ENCODE measurements at places on chromosomes 3 and 15.
A peak's percentile ranks its signal among the peaks of the same experiment; 100 is the strongest.

- DNase-seq, result no peak
These were observed 51.8 kb downstream of the ONECUT1 start for GRCh38 chr15:52738311-52738710.

GRCh38 chr3:66276705-66277274 is 56.0 kb downstream of the SLC25A26 start:
- peak; percentile 52 for DNase-seq

- no peak for DNase-seq
These were observed 248.3 kb downstream of the ADAMTS17 start for GRCh38 chr15:100093211-100094126.

GRCh38 chr15:98724048-98724447 is 75.7 kb downstream of the IGF1R start:
- no peak for DNase-seq

DNA sequence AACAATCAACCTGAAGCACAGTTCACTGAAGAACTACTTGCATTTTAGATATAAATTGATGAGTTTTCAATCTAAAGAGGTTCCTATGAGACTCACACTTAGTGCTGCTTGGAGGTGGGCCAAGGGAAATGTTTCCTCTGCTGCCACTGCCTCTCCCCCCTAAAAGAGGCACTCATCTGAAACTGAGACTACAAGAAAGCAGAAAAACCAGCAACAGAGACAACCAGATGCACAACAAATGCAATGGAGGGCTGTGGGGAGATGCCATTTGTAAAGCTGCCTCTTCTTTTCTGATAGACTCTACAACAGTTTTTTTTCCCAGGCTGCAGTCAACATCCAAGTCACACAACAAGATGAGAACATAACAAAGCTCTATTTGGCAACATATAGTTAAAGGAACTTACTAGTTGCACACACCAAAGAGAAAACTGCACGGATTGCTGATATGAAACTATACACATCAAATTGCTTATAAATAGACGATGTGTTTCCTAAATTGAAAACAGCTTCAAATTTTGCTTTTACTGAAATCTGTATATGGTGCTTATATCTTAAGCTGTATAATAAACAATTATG is 11.0 kb downstream of the TSPAN3 start:
- no peak for DNase-seq

- no peak for DNase-seq
These were observed 174.6 kb upstream of the TBL1XR1 start for GRCh38 chr3:177371888-177372287.

GRCh38 chr3:46215810-46216414 is 7.8 kb upstream of the CCR1 start:
- DNase-seq, result no peak

DNA sequence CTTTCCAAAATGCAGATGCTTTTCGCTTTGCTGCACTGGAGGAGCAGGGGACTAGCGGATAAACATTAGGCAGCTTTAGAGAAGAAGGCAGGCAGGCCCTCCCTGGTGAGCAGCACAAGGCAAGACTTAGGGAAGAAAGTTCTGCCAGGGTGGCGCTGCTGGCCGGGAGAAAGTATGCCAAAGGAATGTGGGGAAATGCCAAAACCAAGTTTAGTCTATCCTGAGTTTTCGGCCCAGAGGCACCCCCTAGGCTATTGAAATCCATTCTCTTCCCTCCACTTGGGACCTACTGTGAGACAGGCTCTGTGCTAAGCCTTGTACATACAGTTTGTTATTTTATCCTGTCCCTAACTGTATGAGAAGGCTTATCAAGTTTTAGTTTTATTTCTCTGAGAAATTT is 9.2 kb downstream of the SHC4 start:
- DNase-seq, result no peak

DNA sequence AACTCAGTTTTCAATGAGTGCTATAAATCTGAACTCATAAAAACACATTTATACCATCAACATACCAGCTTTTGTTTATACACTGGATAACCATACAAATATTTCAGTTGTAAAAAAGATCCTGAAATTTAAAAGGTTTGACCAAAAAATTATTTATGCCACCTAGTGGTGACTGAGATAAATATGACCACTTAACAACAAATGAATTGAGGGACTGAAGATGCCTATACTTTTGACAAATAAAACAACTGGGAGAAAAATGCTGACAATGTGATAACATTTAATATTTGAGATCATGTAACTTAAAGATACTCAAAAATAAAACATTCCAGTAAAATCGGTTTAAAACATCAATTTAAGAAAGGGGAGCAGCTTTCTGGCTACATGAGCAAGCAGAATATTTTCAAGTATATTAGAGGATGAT is 30.4 kb downstream of the ATG3 start:
- DNase-seq, result peak; percentile 71

GRCh38 chr3:77404871-77405270 is 365.0 kb downstream of the ROBO2 start:
- no peak for DNase-seq

GRCh38 chr3:117844676-117845075 is 1135.1 kb downstream of the TUSC7 start:
- DNase-seq, result no peak

DNA sequence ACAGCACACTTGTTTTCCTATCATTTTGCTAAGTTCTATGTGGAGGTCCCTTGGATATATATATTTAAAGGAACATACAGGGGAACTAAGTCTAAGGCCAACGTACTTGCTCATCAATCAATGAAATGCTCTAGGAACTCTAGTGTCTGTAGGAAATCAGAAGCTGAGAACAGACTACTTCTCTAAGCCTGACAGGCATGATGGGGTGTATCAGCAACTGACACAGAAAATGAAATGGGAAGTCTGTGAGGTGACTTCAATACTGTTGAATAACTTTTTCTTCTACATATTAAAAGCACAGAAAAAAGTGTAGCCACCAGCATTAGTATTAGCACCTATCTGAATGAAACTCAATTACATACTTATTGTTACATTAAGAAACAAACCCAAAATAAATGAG is 56.9 kb upstream of the CSPG5 start:
- no peak for DNase-seq

- no peak for DNase-seq
These were observed 940 bp upstream of the CCR1 start for GRCh38 chr3:46209053-46209452.

GRCh38 chr3:90099493-90099892 is 992.1 kb downstream of the EPHA3 start:
- no peak for DNase-seq

- no peak for DNase-seq
These were observed 105.8 kb downstream of the UBE3A start for GRCh38 chr15:25333049-25333448.

DNA sequence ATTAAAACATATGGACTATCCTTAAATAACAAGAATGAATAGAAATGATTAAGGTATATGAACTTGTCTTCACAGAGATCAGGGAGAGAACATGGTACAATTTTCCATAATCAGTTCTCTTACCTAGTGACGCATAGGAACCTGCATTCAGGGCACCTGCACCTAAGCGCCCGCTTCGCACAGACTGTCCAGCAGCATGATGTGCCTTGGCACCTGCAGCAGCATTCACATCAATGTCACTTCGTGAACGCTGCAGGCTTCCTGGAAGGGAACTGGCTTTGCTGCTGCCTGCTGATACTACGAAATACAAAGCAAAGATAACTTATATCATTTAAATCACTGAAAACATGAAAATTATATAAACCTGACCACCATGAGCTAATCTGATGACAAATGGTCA is 115.2 kb downstream of the CLASP2 start:
- no peak for DNase-seq

DNA sequence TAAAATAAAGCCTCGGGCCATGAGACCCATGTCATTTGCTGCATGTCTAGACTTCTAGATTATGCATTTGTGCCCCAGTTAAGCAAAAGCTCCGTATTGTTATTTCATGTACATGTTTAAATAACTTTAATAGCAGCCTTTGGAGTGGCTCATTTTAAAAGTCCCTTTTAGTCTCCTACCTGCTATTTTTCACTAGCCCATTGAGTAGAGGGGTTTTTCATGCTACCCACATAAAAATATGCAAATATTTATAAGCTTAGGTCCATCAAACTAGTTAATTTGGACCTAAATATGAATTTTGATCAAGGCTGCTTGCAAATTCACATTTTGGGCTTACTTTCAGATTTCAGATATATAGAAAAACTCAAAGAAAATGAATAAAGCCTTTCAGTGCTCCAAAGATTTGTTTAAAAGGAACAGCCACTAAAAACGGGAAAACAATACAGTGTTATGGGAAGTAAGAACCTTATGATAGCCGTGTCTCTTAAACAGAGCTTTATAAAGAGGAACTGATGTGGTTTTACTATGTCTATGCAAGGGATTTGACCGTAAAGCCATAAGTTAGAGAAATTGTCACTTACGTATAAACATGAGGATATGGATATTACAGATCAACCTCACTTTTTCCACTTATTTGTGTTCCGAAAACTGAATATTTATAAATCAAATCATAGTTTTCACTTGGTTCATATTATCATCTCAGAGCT is 30.0 kb downstream of the FILIP1L start:
- peak; percentile 37 for DNase-seq

DNA sequence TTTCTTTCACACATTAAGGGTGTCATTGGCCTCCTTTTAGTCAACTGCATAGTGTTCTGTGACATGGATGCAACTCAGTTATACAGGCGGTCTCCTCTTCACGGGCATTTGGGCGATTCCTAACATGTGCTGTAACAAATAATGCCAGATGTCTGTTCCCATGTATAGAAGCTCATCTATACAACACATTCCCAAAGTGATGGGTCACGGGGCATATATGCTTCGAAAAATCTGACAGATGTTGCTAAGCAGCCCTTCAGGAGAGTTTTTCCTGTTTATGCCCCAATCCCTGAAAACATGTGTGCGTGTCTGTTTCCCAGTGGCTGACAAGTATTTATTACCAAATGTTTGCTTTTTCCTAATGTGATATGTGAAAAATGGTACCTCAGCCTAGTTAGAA is 25.8 kb downstream of the LRRK1 start:
- no peak for DNase-seq

DNA sequence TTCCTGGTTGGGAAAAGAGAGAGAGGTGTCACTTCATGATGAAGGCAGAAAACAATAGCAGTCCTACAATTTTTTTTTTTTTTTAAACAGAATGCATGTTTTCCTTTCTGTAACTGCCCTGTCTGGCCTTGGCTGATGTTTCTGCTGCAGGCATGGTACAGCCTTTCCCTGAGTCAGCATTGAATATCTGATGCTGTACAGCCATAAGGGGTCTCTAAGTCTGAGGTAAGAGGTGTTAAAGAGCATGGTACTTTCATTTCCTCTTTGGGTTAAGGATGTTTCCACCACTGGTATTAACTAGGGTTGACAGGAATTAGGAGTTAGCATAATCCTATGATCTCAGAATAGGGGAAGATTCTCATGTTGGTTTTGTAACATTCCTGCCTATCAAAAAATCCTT is 147.4 kb downstream of the CHST2 start:
- DNase-seq, result no peak

DNA sequence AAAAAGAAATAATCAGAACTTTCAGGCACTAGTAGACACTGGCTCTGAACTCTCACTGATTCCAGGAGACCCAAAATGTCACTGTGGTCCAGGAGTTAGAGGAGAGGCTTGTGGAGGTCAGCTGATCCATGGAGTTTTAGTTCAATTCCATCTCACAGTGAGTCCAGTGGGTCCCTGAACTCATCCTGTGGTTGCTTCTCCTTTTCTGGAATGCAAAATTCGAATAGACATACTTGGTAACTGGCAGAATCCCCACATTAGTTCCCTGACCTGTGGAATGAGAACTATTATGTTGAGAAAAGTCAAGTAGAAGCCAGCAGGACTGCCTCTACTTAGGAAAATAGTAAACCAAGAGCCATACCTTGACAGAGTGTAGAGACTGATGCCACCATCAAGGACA is 87.3 kb upstream of the OXTR start:
- no peak for DNase-seq

DNA sequence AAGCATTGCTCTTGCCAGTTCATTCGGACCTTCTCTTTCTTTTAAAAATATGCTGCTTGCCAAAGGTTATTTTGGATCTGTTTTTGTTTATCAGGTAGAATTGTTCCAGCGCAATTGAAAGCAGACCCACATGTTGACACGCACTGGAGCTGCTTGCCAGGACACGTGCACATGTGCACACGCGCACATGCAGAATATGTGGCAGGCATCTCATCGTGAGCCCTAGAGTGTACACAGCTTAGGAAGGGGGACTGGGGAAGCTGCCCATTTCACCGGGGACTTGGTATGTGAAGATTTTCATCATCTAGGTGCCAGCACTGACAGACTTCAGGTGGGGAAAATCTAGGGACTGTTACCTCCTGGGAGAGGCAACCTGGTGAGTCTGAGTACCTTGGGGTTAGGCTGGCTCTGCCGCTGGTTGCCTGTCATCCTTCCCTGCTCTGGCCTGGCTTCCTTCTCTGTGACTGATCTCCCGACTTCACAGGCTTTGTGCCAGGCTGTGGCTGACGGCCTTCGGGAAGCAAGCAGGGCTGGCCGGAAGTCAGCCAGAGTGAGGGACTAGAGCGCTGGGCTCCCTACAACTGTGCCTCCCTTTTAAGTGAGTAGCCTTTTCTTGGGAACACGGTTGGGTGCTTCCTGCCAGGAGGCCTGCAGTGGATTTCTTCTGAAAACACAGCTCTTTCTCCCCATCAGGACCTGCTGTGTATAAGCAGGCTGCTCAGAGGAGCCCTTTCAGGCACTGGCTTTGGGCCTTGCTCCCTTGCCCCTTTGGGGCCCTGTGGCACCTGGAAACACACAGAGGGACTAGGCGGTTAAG is 129.3 kb downstream of the EEFSEC start:
- no peak for DNase-seq

DNA sequence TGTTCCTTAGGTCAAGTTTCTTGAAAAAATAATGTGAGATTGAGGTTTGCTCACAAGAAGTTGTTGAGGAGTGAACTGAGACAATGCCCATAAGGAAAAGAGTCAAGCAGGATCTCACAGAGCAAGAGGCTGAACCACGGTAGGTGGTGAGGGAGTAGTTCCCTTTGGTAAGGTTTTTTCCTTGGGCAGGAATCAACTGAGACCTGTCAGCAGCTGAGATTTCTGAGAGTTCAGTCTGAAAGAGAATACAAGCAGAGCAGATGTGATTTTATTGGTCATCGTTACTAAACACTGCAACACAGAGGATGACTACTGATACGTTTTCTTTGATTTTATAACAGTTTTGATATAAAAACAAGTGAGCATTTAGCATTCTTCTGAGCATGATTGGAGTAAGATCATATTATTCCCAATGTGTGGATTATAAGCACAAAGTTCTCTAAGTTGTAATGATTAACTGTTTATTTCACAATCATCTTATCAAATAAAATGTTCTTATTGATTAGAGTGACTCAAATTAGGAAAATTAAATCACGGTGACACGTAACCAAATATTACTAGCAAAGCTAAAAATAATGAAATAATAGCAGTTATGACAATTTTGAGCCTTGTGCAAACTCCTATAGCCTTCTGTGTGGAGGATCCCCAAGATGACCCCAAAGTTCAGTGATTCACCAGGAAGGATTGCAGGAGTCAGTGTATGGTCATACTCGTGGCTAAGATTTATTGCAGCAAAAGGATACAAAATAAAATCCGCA is 346.2 kb upstream of the ZNF717 start:
- DNase-seq, result no peak

DNA sequence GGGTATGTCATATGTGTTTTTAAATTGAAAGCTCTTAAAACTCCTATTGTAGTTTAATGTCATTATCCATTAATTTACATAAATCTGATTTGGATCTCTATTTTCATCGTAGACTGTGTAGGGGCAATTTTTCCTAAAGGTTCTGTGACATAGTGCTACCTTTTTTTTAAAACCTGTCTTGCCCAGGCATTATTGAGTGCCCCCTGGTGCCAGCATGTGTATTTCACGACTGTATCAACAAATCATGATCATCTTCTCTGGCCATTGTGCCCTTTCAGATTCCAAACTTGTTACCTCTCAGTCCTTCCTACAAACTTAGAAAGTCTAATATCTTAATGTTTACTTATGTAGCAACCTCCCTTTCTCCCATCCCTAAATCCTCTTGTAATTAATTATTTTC is 97.2 kb upstream of the FLNB start:
- no peak for DNase-seq
